ENCODE measurements at places on chromosomes 7 and 10.
A peak's percentile ranks its signal among the peaks of the same experiment; 100 is the strongest.

GRCh38 chr10:266974-267425 is 131.7 kb downstream of the ZMYND11 start:
- no peak overlapping the region for H3K27ac ChIP-seq
- no peak overlapping the region for H3K4me3 ChIP-seq
- peaks cover 17% of the 10 kb centered on the region for H3K4me1 ChIP-seq

DNA sequence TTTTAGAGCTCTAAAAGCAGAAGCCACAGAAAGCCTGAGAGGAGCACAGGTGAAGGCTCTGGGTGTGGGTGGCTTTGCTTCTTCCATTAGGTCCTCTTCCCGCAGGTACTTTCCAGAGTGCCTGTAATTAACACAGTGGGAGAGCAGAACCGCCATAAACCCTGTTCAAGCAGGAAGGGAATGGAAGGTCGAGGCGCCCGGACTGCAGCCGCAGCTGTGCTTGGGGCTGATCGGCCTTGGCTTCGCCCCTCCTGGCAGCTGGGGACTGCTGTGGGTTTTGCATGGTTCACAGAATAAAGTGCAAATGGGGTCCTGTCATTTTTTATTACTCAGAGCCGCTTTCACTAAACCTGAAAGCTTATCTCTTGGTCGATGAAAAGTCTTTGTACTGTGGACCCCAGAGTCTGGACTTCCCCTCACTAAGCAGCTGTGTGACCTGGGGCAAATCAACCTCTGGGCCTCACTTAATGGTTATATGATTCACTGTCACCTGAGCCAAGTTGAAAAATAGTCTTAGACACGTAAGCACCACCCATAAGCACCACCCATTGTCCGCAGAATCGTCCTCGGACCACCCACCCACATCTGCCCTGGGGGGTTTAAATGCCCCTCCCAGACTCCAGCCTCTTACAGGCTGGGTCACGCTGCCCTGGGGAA is 100.9 kb downstream of the XRCC2 start:
- no peak overlapping the region for H3K4me3 ChIP-seq
- no peaks in the 10 kb centered on the region for H3K27me3 ChIP-seq
- H3K36me3 ChIP-seq: no peaks in the 10 kb centered on the region
- DNase-seq: no peak

GRCh38 chr7:104005197-104005596 is 15.7 kb upstream of the RELN start:
- H3K27me3 ChIP-seq: no peaks in the 10 kb centered on the region
- H3K4me1 ChIP-seq: peaks cover 6% of the 10 kb centered on the region
- DNase-seq: no peak

DNA sequence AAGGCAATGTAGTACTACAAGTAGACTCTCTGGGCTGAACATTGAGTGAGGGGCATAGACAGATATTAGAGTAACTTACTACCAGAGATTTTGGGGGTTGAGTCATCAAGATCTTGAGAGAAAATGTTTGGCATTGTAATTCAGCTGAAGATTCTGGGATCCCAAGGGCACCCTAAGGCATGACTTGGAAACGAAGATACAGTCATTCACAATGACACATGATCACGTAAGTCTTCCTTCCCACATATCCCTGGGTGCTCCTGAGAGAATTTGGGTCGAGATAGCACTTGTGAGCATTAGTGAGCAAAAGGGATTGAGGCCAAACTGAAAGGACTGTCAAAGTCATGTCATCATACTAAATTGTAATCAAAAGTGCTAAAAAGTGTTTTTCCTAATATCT is 192.5 kb upstream of the PCLO start:
- no peak for DNase-seq
- no peak overlapping the region for H3K4me3 ChIP-seq
- H3K4me1 ChIP-seq: no peaks in the 10 kb centered on the region
- no peak overlapping the region for H3K27ac ChIP-seq

DNA sequence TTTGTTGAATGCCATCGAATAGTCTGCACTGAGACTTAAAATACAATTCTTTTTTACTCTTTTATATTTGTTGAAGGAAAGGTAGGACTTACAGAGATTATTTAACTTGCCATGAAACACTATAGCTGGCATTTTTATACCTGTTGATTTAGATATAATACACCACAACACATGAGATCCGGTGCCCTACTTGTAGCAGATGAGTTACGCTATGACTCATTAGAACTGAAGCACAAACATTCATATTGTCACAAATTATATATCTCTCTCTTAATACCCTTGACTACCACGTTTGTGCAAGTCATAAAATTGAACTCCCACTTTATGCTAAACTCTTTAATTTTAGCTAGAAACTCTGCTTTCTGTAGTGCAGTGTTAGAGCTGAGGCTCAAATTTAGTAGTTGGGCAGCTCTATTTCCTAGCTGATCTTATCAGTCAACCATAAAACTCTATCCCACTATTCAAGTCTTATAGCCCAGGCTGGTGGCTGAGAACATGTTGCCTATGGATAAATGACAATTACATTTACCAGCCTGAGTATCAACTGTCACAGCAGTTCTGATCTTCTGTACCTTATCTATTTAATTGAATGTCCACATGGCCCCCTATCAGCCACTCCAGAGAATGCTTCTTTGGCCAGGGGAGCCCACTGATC is 137.4 kb upstream of the SEMA3D start:
- H3K27me3 ChIP-seq: no peaks in the 10 kb centered on the region
- no peaks in the 10 kb centered on the region for H3K4me1 ChIP-seq
- no peak for DNase-seq
- no peak overlapping the region for H3K4me3 ChIP-seq
- H3K27ac ChIP-seq: no peak overlapping the region

DNA sequence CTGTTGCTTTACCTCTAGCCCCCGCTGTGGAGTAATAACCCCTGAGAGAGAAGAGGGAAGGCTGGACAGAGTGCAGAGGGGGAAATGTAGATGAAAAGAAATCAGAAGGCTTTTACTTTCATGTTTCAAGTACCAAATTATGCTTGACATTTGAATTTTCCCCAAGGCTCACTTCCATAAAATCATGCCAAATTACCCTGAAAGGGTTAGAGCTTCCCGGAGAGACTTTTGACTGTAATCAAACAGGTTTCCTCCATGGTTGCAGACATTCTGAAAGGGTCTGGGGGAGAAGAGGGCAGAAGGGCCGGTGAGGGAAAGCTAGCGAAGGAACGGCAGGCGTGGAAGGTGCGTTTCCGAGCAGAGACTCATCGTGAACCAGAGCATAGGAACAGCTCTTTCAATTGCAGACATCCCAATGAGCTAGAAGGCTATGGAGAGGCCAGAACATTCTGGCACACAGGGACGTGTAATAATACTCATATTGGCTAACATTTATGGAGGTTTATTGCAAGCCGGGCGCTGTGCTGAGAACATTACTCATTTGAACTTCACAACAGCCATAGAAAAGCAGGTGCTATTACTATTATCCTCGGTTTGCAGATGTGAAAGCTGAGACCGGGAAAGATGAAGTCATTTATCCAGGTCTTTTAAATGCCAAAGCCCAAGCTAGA is 620.8 kb upstream of the AUTS2 start:
- DNase-seq: no peak
- no peak overlapping the region for H3K4me3 ChIP-seq
- H3K27me3 ChIP-seq: no peaks in the 10 kb centered on the region
- H3K36me3 ChIP-seq: no peaks in the 10 kb centered on the region

DNA sequence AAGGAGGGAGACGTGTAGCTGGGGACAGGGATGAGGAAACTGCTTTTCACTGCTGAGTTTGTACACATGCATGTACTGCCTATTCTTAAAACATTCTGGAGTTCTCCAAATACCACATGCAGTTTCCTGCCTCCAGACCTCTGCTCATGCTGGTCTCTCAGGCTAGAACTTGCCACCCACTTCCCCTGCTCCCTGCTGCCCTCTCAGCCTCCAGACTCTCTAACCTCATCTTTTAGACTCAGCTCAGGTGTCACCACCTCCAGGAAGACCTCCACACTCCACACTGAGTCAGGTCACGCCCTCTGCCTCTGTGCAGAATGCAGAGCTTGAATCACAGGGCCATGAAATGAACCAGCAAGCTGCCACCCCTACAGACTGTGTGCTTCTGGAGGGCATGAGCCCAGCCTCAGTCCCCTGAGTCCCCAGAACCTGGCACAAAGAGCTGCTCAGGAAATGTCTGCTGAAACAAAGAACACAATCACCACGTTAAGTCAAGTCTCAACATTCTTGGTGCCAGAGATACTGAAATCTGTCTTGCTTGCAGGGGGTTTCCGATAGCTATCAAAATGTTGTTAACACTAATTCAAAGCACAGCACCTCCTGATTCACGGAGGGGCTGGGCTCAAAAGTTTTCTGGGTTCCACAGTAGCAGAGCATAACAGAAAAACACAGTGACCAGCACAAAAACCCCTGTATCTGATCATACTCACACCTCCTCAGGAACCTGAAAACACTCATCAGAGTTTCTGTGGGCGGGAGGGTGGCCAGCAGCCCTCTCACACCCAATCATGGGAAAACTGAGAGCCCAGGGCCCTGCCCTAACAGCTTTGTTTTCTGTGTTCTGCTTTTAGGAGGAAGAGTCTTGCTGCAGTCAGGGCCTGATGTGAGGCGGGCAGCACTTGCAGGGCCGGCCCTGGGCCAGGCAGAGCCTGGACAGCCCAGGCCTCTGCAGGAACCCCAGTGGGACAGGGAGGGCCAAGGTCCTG is 21.1 kb downstream of the FAM53B start:
- peaks cover 8% of the 10 kb centered on the region for H3K4me1 ChIP-seq
- no peak for DNase-seq
- H3K27me3 ChIP-seq: no peaks in the 10 kb centered on the region
- H3K4me3 ChIP-seq: no peak overlapping the region

DNA sequence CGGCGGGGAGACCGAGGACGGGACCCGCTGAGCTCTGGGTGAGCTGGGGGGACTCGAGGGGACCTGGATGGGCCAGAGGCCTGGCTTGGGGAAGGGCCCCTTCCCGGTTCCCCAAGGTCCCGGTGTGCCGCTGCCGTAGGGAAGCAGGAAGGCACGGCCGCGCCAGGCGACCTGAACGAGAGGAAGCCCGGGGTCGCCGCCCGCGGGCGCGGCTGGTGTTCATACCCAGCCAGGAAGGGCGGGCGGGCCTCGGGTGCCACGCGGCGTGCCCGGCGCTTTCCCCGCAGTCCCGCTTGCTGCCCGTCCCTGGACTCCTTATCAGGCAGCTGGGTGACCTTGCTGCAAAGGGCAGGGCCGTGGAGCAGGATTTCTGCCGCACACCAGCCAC is 38.0 kb downstream of the ZNF777 start:
- no peak overlapping the region for H3K4me3 ChIP-seq
- H3K36me3 ChIP-seq: no peaks in the 10 kb centered on the region
- H3K4me1 ChIP-seq: peaks cover 10% of the 10 kb centered on the region
- no peak for DNase-seq
- no peak overlapping the region for H3K27ac ChIP-seq

DNA sequence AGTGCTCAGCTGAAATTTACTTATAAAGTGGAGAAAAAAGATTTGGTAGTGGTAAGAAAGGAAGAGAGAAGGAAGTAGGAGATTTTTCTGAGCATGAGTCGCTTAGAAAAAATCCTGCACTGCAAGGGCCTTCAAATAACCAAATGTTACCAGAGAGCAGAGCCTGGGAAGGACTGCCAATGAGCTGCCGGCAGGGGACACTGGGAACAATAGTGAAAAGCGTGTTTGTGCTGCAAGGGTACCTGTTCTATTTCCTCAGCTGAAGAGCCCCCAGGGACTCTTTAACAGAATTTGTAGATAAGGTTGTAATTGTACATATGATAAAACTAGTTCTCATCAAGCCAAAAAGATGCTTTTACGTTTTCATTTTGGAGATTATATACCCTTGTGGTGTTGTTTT is 696.3 kb upstream of the C7orf33 start:
- no peak overlapping the region for H3K27ac ChIP-seq
- no peak overlapping the region for H3K4me3 ChIP-seq
- no peak for DNase-seq
- H3K27me3 ChIP-seq: no peaks in the 10 kb centered on the region
- no peaks in the 10 kb centered on the region for H3K36me3 ChIP-seq

GRCh38 chr7:46383605-46384004 is 462.5 kb upstream of the IGFBP3 start:
- no peaks in the 10 kb centered on the region for H3K4me1 ChIP-seq
- H3K27me3 ChIP-seq: no peaks in the 10 kb centered on the region
- peak; percentile 70 for DNase-seq
- H3K4me3 ChIP-seq: no peak overlapping the region
- H3K36me3 ChIP-seq: no peaks in the 10 kb centered on the region

GRCh38 chr10:17290226-17290625 is 62.2 kb downstream of the VIM start:
- H3K27ac ChIP-seq: no peak overlapping the region
- no peaks in the 10 kb centered on the region for H3K4me1 ChIP-seq
- H3K36me3 ChIP-seq: no peaks in the 10 kb centered on the region

GRCh38 chr7:17304926-17305325 is 6.5 kb downstream of the AHR start:
- peak; percentile 78 for DNase-seq
- H3K4me1 ChIP-seq: peaks cover 2% of the 10 kb centered on the region
- no peaks in the 10 kb centered on the region for H3K36me3 ChIP-seq
- no peaks in the 10 kb centered on the region for H3K27me3 ChIP-seq
- H3K4me3 ChIP-seq: no peak overlapping the region

GRCh38 chr10:46031648-46032532 is 1.5 kb upstream of the NCOA4 start:
- DNase-seq: no peak
- no peaks in the 10 kb centered on the region for H3K27me3 ChIP-seq
- peaks cover 6% of the 10 kb centered on the region for H3K4me1 ChIP-seq
- H3K36me3 ChIP-seq: no peaks in the 10 kb centered on the region
- no peak overlapping the region for H3K4me3 ChIP-seq

DNA sequence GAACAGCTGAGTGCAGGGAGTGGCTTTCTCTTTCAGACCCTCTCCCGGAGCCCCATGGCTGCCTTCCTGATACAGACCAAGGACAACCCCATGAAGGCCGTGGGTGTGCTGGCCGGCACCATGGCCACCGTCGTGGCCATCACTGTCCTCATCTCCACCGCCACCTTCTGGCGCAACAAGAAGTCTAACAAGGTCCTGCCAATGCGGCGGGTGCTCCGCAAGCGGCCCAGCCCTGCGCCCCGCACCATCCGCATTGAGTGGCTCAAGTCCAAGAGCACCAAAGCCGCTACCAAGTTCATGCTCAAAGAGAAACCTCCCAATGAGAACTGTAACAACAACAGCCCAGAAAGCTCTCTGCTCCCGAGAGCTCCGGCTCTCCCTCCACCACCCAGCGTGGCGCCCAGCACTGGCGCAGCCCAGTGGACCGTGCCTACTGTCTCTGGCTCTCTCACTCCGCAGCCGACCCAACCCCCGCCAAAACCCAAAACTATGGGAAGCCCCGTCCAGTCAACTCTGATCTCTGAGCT is 11.2 kb downstream of the LRIT2 start:
- DNase-seq: no peak
- no peaks in the 10 kb centered on the region for H3K4me1 ChIP-seq
- H3K27ac ChIP-seq: no peak overlapping the region
- no peaks in the 10 kb centered on the region for H3K36me3 ChIP-seq
- H3K4me3 ChIP-seq: no peak overlapping the region

- DNase-seq: no peak
- no peaks in the 10 kb centered on the region for H3K27me3 ChIP-seq
- peak overlapping the region; percentile 98 for H3K4me3 ChIP-seq
- peaks cover 11% of the 10 kb centered on the region for H3K4me1 ChIP-seq
These were observed 329 bp downstream of the NOLC1 start for GRCh38 chr10:102152545-102152890.
